Stimulated activated CD8-positive, alpha-beta memory T cell treated with anti-CD3 and anti-CD28 coated beads, Interleukin-7, amount 100 ng/mL, for 24 hours (primary cell): ENCODE measurements at places on chromosomes 12 and 14.

DNA sequence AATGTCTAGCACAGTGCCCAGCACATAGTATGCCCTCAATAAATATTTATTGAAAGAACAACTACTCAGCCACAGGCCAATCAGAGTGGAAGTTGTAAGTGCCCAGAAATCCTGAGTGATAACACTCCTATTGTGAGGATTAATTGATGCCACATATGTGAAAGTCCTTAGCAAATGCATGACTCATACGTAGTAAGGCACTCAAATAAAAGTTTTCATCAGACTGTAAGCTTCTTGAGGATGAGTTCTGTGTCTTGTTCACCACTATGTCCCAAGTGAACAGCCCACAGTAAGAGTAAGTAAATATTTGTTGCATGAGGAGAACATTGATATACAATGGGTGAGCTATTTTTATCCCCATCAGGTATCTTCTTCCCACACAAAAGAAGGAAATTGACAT lies 24.7 kb upstream of the ANO6 start:
- no peak for DNase-seq

- DNase-seq, result no peak
These were observed 29.8 kb upstream of the PYGL start for GRCh38 chr14:50974118-50974517.

GRCh38 chr12:107007411-107007810 lies 20.5 kb upstream of the MTERF2 start:
- DNase-seq, result no peak

GRCh38 chr12:103462675-103463074 lies 33.1 kb downstream of the C12orf42 start:
- no peak for DNase-seq

DNA sequence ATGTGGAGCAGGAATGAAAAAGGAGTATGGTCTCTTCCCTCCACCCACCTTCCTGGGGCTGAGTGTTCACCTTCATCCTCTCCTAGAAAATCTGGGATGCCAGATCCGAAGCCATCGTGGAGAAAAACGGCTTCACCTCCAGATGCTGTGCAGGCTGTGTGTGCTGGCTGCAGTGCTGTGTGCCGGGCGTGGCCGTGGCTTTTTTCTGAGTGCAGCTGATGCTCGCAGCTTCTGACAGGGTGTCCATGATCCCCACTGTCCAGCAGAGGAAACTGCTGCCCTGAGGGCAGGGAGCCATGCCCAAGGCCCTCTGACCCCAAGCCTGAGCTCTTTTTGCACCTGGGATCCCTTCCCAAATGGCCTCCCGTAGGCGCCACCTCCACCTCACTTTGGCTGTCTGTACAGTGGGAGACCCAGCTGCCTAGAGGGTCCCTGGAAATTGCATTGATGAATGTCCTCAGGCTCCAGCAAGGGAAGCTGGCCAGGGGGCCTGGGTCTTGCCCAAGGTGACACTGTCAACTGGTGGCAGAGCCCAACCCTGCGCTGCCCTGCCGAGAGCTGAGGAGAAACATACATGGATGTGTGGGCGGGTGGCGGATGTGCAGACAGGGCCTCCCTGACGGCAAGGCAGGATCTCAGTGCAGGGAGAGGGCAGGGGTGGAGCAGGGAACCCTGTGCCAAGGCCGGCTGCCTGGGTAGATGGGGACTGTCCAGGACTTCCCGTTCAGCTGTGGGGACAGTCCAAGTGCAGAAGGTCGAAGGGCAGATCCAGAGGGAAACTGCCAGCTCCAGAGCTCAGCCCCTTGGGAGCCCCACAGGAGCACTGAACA lies 53.3 kb downstream of the BEGAIN start:
- no peak for DNase-seq
